ENCODE measurements at places on chromosomes 3 and 15.

GRCh38 chr15:68639926-68640600 is 61.3 kb downstream of the CORO2B start:
- no peak for DNase-seq

- no peak for DNase-seq
Measured at GRCh38 chr3:172993412-172993811, 147.6 kb downstream of the SPATA16 start.

GRCh38 chr15:31352339-31352751 is 25.7 kb downstream of the KLF13 start:
- DNase-seq: no peak

DNA sequence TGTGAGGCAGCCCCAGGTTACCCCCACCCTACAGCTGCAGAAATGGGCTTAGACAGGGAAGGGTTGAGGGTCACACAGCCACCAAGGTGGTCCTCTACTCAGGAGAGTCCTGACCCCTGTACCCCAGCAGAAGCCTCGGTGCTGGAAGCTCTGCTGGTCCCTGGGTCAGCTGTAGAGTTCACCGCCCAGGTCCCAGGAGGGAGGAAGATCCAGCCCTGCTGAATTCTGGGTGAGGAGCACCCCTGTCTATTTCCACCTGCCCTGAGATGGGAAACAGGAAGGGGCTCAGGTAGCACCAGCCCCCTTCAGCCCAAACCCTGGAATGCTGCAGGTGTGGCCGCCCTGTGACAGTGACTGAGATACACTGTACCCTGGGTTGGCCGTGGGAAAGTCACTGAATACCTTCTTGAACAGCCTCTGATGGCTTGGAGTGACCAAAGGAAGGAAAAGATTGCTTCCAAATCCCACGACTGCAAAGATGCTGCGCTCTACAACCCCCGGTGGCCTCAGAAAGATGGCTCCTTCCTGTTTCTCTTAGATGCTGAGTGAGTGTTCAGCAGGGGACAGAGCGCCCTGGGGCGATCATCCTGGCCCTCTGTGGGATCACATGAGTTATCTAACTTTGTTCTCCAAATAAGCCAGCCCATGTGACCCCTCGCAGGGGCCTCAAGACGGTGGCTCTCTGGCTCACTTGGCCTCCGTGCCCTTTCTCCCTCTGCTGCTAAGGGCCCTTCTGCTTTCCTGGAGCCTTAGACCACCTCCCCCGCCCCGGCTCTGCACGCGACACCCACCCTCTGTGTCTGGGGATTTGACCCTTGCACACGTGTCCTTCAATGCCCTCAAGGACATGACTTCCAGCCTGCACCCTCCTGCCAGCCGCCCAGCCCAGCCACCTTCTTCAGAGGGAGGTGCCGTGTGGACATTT is 141.9 kb downstream of the NSMCE3 start:
- no peak for DNase-seq

All from epithelial cell of prostate (primary cell).